ENCODE measurements at places on chromosomes 6 and 20. TPM values are rescaled to one million over a fixed set of nuclear protein-coding genes. Genes with fewer than 3 reads are reported as not detected.

DNA sequence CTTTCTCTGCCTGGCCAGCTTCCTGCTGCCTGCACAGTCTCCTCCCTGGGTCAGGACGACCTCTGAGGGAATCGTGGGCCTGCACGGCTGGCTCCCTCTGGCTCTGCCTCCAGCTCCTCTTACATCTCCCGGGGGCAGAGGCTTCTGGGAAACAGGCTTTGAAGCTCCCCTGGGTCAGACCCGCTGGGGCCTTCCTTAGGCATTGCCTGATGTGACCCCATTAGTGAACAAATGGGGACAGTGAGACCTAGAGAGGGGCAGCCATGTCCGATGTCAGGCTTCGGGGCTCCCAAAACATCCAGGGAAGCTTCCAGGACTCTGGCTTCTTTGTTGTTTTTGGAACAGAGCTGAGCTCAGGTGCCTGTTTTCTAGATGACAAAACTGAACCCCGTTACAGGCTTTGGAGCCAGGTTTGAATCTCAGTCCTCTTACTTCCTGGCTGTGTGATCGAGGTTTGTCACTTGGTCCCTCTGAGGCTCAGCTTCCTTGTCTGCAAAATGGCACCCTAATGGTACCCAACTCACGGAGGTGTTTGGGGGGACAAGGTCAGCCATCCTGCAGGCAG is 94.3 kb downstream of the CEBPB start:
- H3K36me3 ChIP-seq, result peaks cover 3% of the 10 kb centered on the region
- H3K27ac ChIP-seq, result peak overlapping the region; percentile 53
- DNase-seq, result no peak
- no peak overlapping the region for H3K4me3 ChIP-seq
- peaks cover 62% of the 10 kb centered on the region for H3K27me3 ChIP-seq

GRCh38 chr6:108555399-108556052 is 5.2 kb upstream of the FOXO3 start:
- peaks cover 5% of the 10 kb centered on the region for H3K4me1 ChIP-seq
- no peaks in the 10 kb centered on the region for H3K36me3 ChIP-seq
- peaks cover 14% of the 10 kb centered on the region for H3K27me3 ChIP-seq
- no peak overlapping the region for H3K27ac ChIP-seq
- DNase-seq, result no peak

GRCh38 chr20:36670665-36671357 is 24.8 kb upstream of the SLA2 start:
- no peak for DNase-seq
- peaks cover 3% of the 10 kb centered on the region for H3K36me3 ChIP-seq
- peak overlapping the region; percentile 11 for H3K27ac ChIP-seq
- H3K4me1 ChIP-seq, result peaks cover 3% of the 10 kb centered on the region
- H3K27me3 ChIP-seq, result no peaks in the 10 kb centered on the region

SNAP25 gene
- total RNA-seq, result not detected

DNA sequence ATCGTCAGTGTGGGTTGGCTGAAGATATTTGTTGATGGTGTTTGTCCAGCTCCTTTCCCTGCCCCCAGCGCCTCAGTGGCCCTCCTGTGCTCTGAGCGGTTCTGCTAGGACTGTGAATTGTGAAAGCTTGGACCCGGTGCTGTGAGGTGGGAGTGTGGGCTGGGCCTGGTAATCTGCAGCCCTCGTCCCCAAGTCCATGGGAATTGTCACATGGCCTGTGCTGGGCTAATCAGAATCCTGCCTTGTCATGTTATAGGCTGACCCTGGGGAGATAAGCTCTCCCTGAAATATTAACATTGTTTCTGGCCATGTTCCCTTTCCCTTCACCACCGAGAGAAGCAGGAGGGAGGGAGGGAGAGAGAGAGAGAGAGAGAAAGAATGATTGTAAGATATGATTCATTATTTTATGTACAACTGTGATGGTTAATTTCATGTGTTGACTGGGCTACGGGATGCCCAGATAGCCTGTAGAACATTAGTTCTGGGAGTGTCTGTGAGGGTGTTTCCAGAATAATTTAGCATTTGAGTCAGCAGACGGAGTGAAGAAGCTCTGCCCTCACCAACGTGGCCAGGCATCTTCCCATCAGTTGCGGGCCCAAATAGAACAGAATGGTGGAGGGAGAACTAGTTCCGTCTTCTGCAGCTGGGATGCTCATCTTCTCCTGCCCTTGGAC is 62.4 kb downstream of the TFAP2C start:
- DNase-seq, result no peak
- no peak overlapping the region for H3K4me3 ChIP-seq
- H3K36me3 ChIP-seq, result no peaks in the 10 kb centered on the region
- peaks cover 17% of the 10 kb centered on the region for H3K27me3 ChIP-seq
- no peaks in the 10 kb centered on the region for H3K4me1 ChIP-seq
- no peak overlapping the region for H3K27ac ChIP-seq

- H3K27me3 ChIP-seq, result no peaks in the 10 kb centered on the region
- peaks cover 7% of the 10 kb centered on the region for H3K4me1 ChIP-seq
- no peak for DNase-seq
- H3K4me3 ChIP-seq, result no peak overlapping the region
- peaks cover 2% of the 10 kb centered on the region for H3K36me3 ChIP-seq
Measured at GRCh38 chr6:158584236-158584651, 24.4 kb downstream of the TMEM181 start.

UST gene
- 7.3 TPM for total RNA-seq

- peak; percentile 34 for DNase-seq
- H3K36me3 ChIP-seq, result no peaks in the 10 kb centered on the region
- peaks cover 6% of the 10 kb centered on the region for H3K27me3 ChIP-seq
- H3K4me1 ChIP-seq, result peaks cover 9% of the 10 kb centered on the region
- no peak overlapping the region for H3K27ac ChIP-seq
Measured at GRCh38 chr6:155327326-155328073, 13.2 kb upstream of the TFB1M start.

DNA sequence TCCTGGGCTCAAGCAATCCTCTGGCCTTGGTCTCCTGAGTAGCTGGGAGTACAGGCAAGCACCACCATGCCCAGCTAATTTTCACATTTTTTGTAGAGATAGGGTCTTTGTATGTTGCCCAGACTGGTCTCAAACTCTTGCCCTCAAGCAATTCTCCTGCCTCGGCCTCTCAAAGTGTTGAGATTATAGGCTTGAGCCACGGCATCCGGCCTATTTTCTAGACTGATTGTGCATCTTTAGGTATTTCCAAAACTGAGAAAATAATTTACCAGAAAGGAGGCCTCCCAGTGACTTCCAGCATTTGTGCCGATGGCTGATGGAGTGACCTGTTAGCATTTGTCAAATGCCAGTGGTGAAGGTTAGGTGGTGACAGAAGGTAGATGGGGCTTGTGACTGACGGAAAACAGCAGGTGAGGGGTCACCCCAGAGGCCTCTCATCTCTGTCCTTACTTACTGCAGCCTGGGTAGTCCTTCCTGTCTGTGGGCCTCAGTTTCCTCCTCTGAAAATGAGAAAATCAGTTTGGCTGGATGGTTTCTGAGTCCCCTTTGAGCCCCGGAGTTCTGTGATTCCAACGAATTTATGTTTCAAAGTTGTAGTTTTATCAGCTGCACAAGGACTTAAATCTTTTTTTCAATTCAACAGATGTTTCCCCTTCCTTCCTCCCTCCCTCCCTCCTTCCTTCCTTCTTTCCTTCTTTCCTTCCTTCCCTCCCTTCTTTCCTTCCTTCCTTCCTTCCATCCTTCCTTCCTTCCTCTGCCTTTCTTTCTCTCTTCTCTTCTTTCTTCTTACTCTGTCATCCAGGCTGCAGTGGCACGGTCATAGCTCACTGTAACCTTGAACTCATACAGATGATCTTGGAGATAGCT is 53.5 kb downstream of the TGM2 start:
- H3K4me3 ChIP-seq, result no peak overlapping the region
- no peaks in the 10 kb centered on the region for H3K36me3 ChIP-seq
- H3K27ac ChIP-seq, result no peak overlapping the region
- DNase-seq, result no peak

DNA sequence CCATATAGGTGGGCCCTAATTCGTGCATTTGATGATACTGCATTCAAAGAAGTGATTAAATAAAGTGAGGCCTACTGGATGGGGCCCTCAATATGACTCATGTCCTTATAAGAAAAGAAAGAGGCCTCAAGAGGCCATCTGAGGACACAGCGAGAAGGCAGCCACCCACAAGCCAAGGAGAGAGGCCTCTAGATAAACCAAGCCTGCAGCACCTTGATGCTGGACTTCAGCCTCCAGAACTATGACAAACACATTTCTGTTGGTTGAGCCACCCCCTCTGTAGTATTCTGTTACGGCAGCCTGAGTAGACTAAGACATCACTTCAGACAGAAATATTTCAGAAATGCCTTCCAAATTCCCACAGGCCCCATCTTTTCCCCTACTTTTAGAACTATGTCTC is 82.5 kb upstream of the PLEKHG1 start:
- no peaks in the 10 kb centered on the region for H3K27me3 ChIP-seq
- H3K4me3 ChIP-seq, result no peak overlapping the region
- H3K36me3 ChIP-seq, result no peaks in the 10 kb centered on the region
- no peaks in the 10 kb centered on the region for H3K4me1 ChIP-seq
- no peak overlapping the region for H3K27ac ChIP-seq

- H3K4me3 ChIP-seq, result no peak overlapping the region
- no peak for DNase-seq
- H3K27ac ChIP-seq, result no peak overlapping the region
Measured at GRCh38 chr6:127343809-127344659, 625 bp upstream of the ECHDC1 start.

GRM4 gene
- total RNA-seq, result not detected

DNA sequence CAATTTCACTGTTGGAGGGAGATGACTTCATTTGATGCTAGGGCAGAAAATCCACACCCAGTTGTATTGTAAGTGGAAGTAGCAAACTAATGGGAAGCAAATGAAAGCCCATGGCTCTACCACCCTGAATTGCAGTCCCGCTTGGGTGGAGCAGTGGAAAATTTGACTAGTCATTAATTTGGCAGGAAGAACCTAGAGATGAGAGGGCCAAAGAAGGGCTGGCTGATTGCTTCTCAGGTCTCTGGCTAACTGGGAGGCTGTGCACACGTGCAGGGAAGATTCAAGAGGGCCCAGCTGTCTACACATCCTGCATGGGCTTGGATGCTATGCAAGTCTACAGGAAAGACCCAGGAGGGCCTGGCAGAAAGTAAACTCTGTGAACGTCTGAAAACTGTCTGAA is 466.2 kb downstream of the TFAP2A start:
- no peaks in the 10 kb centered on the region for H3K36me3 ChIP-seq
- no peak for DNase-seq
- no peak overlapping the region for H3K4me3 ChIP-seq
- H3K4me1 ChIP-seq, result no peaks in the 10 kb centered on the region
- no peak overlapping the region for H3K27ac ChIP-seq

CYP39A1 gene
- total RNA-seq, result not detected

DNA sequence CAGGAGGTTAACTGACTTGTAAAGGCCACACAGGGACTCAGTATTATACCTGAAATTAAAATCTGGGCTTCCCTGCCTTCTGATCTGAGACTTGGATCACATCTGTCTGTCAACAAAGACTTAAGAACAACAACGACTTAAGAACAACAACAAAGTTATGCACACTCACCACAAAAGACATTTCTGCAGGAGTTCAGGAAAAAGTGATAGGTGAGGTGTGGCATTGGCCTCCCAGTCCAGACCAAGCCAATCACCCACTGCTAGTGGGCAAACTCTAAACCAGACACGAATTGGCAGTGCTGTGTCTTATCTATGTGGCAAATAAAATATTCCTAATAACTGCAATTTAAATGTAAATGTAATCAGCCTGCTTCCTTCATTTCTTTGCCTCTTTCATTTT is 61.3 kb downstream of the PRDM1 start:
- peaks cover 17% of the 10 kb centered on the region for H3K4me1 ChIP-seq
- H3K27ac ChIP-seq, result no peak overlapping the region
- no peak overlapping the region for H3K4me3 ChIP-seq
- H3K27me3 ChIP-seq, result no peaks in the 10 kb centered on the region
- no peaks in the 10 kb centered on the region for H3K36me3 ChIP-seq

DNA sequence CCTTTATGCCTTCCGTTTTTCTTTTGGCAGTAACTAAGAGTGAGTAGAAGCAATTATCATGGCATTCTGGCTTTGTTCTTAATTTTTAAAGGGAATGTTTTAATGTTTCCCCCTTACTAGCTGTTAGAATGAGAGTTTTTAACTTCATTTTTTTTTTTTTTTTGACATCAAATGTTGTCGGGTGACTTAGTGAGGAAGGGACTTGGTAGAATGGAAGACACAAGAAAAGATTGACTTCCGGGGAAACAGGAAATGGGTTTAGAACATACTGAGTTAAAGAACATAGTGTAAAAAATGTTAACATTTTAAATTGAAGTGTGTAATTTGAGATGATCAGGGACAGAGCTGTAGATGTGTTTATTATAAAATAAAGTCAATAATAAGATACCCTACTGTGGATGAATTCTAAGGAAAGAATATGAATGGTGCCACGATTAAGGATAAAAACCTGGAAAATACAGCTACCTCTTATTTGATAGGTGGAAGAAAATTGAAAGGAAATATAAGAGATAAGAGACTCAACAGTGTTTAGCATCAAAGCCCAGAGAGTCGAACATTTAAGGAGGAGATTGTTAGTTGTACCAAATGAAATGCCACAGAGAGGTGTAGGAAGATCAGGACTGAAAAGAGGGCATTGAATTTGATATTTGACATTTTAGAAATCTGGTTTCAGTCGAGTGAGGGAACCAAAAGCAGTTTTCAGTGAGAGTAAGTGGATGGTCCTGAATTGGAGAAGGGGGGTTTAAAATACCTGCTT is 9.4 kb downstream of the HSF2 start:
- H3K4me3 ChIP-seq, result peak overlapping the region; percentile 52
- peak overlapping the region; percentile 87 for H3K27ac ChIP-seq
- DNase-seq, result no peak
- no peaks in the 10 kb centered on the region for H3K27me3 ChIP-seq

- DNase-seq, result no peak
- no peaks in the 10 kb centered on the region for H3K27me3 ChIP-seq
- no peak overlapping the region for H3K27ac ChIP-seq
- H3K4me3 ChIP-seq, result no peak overlapping the region
Measured at GRCh38 chr20:48791666-48792071, 36.1 kb downstream of the PREX1 start.

DNA sequence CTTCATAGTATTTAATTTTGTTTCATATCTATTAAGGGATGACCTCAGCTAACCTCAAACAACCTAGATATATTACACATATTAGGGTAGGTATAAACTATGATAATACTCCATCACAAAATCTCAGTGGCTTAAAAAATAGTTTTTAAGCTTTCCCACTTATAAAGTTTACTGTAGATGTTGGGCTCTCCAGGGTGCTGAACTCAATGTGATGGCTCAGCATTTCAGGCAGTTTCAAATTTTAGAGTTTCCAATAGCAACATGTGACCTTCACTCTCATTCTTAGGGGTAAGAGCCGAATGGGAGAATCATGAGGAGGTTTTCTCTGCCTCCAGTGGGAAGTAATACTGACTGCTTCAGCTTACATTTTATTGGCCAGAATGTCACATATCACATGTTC is 357.3 kb downstream of the MEI4 start:
- no peak overlapping the region for H3K4me3 ChIP-seq
- H3K27ac ChIP-seq, result no peak overlapping the region
- no peaks in the 10 kb centered on the region for H3K4me1 ChIP-seq
- no peaks in the 10 kb centered on the region for H3K27me3 ChIP-seq
- no peaks in the 10 kb centered on the region for H3K36me3 ChIP-seq
- no peak for DNase-seq

SLC35F1 gene
- total RNA-seq, result not detected

- DNase-seq, result peak; percentile 22
- peak overlapping the region; percentile 82 for H3K4me3 ChIP-seq
- H3K4me1 ChIP-seq, result peaks cover 61% of the 10 kb centered on the region
- no peaks in the 10 kb centered on the region for H3K27me3 ChIP-seq
- peak overlapping the region; percentile 97 for H3K27ac ChIP-seq
- H3K36me3 ChIP-seq, result peaks cover 3% of the 10 kb centered on the region
Measured at GRCh38 chr6:42021847-42022754, 28.2 kb upstream of the TAF8 start.

All from T-helper 17 cell (primary cell).